ENCODE measurements at places on chromosomes 5 and 9.

GRCh38 chr5:167050568-167051401 is 1240.7 kb upstream of the WWC1 start:
- DNase-seq = no peak

GRCh38 chr5:58018016-58018415 is 441.9 kb downstream of the PLK2 start:
- no peak for DNase-seq

- no peak for DNase-seq
Measured at GRCh38 chr9:17476401-17476800, 102.5 kb upstream of the SH3GL2 start.

GRCh38 chr5:122008061-122008460 is 46.3 kb downstream of the SRFBP1 start:
- DNase-seq = no peak

DNA sequence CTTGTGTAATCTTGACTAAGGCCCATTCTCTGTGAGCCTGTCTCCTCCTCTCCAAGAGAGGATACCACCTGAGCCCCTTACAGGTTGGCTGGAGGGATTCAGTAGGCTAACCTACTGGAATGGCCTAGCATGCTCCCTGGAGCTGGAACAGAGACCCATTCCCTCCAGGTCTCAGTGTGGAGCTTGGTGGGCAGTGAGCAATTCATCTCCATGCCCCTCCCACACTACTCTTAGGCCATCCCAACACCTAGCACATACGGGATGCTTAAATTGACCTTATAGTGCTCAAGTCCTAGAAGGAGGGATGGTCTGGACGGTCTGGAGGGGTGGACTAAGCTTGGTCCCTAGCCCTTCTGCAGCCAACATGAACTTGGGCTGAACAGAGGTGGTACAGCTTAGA is 75.6 kb downstream of the CRB2 start:
- no peak for DNase-seq

DNA sequence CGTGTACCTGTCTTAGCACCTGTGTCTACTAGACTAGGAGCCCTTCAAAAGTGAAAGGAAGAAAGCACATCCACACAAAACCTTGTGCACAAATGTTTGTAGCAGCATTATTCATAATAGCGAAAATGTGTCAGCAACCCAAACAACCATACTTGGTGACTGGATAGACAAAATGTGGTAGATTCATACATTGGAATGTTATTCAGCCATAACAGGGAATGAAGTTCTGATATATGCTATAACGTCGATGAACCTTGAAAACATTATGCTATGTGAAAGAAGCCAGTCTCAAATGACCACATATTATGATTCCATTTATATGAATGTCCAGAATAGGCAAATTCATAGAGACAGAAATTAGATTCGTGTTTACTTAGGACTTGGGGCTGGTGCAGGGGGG is 57.8 kb upstream of the LARP1 start:
- DNase-seq = no peak

DNA sequence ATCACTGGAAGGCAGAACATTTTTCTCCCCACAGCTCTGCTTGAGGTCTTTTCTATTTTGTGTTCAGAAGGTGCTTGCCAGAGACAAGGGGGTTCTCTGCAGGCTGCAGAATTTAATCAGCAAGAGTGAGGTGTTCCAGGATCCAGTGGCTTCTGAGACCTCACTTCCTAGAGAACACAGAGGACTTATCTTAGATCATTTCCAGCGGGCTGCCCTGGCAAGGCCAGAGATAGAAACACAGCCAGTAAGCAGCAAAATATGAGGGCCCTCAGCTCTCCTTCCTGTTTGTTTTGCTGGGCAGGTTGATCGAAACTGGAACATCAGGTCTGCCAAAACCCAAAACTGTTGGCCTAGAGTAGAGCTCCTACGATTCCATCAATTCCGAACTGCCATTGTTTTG is 187.3 kb downstream of the DIRAS2 start:
- DNase-seq = no peak

GRCh38 chr9:109894921-109895758 is 115.1 kb downstream of the PALM2AKAP2 start:
- DNase-seq = no peak

DNA sequence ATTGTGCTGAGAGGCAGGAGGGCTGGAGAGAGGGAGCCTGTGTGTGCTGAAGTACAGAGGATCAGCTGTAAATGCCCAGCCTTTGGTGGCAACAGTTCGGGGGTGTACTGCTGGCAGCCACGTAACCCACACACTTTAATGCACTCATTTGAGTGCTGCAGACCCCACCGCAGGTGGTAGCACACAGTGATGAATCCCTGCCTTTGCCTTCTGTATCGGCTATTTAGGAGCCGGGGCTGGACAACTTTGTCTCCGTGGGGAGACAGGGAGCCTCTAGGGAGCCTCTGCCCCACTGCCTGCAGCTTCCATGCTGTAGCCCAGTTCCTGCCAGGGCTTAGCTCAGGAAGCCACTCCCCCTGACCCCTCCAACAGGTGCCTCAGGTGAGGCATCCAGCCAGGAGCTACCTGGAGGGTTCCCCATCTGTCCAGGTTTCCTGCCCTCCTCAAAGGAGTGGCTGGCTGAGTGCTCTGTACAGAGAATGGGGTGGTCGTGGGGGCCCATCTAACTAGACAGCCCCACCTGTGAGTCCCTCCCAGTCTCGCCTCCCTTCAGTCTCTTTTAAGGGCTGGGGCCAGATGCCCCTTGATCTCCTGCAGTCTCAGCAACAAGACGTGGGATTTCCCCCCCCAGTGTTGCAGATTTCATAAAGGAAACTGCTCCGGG is 44.5 kb downstream of the SECISBP2 start:
- DNase-seq = no peak

DNA sequence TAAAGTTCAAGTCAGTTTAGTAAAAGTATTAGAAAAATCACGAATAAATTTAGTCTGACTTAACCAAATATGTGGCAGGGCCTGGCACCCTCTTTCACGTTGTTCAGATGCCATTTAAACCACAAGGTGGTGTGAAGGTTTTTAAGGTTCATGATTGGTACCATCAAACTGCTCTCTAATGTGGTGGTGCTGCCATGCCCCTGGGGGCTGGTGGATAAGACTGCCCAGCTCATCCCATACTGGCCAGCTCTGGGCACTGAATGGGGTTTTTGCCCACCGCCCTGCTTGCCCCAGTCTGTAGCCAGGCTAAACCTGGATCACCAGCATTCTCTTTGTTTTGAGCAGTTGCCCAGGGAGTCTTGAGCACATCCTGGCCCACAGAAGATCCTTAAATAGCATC is 159.3 kb downstream of the GABBR2 start:
- DNase-seq = no peak

GRCh38 chr9:130906735-130907416 is 10.3 kb upstream of the QRFP start:
- DNase-seq = no peak

Data from GM12891 (cell line).